ENCODE measurements at places on chromosomes 11 and 22. TPM values are rescaled to one million over a fixed set of nuclear protein-coding genes. Genes with fewer than 3 reads are reported as not detected.
A peak's percentile ranks its signal among the peaks of the same experiment; 100 is the strongest.

GRCh38 chr11:42631220-42631843, 680.5 kb upstream of the API5 start:
- no peak for DNase-seq
- H3K27me3 ChIP-seq = no peaks in the 10 kb centered on the region
- H3K27ac ChIP-seq = no peak overlapping the region
- H3K4me3 ChIP-seq = no peak overlapping the region
- H3K36me3 ChIP-seq = no peaks in the 10 kb centered on the region

DNA sequence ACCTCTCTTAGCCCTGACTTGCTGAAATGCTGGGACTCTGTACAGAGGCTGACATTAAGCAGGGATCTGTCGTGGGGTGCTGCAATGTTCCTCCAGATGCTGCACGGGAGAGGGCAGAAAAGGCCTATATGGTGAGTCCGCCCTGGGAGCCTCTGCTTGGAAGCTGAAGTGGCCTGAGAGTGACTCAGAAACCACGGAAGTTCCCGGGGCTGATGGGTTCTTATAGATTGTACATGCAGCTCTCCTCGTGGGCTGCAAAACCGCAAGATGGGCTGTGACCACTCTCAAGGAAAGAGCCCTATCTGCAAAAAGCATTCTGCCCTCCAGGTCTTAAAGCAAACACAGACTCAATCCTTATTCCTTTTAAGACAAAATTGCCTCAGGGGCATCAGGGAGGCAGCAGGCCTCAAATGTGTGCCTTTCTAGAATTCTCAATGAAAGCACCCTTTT, 5.8 kb upstream of the SLC43A3 start:
- H3K36me3 ChIP-seq = no peaks in the 10 kb centered on the region
- peaks cover 3% of the 10 kb centered on the region for H3K27me3 ChIP-seq
- no peak overlapping the region for H3K27ac ChIP-seq
- peaks cover 19% of the 10 kb centered on the region for H3K4me1 ChIP-seq

- peaks cover 3% of the 10 kb centered on the region for H3K27me3 ChIP-seq
- no peak overlapping the region for H3K4me3 ChIP-seq
- H3K4me1 ChIP-seq = no peaks in the 10 kb centered on the region
- H3K36me3 ChIP-seq = no peaks in the 10 kb centered on the region
- no peak overlapping the region for H3K27ac ChIP-seq
These were observed 46.4 kb upstream of the OR5D13 start for GRCh38 chr11:55726715-55727324.

DNA sequence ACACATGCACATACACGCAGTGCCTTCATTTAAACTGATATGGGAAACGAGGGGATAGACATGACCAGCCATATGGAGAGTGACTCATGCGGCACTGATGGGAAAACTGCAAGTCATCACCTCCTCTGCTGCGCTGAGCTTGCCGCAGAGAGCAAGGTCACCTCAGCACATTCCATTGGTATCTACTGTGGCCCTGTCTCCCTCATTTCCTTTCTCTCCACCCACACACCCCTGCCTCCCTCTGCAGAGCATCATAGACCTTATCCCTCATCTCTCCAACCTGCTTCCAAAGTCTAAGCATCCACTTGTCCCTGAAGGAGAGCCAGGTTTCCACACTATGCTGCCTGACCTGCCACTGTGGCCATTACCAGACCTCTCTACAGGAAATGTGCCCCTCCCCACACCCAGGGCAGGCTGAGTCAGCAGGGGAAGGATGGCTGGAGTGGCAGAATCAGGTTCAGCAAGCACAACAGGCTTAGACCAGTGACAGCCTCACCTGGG, 116.9 kb upstream of the SNX19 start:
- DNase-seq = no peak
- H3K36me3 ChIP-seq = no peaks in the 10 kb centered on the region

GRCh38 chr11:109435121-109435742, 13.2 kb downstream of the C11orf87 start:
- no peak for DNase-seq
- no peaks in the 10 kb centered on the region for H3K4me1 ChIP-seq
- H3K4me3 ChIP-seq = no peak overlapping the region
- H3K27ac ChIP-seq = no peak overlapping the region
- H3K36me3 ChIP-seq = no peaks in the 10 kb centered on the region
- no peaks in the 10 kb centered on the region for H3K27me3 ChIP-seq

DNA sequence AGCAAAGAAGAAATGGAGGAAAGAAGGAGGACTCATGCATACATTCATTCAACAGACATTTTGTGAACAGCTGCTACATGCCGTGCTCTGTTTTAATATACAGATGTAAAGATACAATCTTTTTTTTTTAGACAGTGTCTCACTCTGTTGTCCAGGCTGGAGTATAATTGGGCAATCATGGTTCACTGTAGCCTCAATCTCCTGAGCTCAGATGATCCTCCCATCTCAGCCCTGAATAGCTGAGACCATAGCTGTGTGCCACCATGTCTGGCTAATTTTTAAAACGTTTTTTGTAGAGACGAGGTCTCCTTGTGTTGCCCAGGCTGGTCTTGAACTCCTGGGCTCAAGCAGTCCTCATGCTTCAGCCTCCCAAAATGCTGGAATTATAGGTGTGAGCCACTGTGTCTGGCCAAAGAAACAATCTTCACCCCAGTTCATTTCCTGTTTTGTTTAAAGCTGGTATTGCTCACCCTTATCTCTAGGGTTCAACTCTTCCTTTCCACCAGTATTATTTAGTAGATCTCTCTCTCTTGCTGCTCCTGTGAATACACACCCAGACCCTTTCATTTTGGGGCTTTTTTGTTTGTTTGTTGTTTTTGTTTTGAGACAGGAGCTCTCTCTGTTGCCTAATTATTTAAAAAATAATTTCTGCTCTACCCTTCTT, 69.8 kb downstream of the RNF169 start:
- peaks cover 52% of the 10 kb centered on the region for H3K4me1 ChIP-seq
- no peak for DNase-seq
- peak overlapping the region; percentile 81 for H3K27ac ChIP-seq
- H3K4me3 ChIP-seq = peak overlapping the region; percentile 58

- no peak for DNase-seq
- no peak overlapping the region for H3K4me3 ChIP-seq
- H3K27me3 ChIP-seq = peaks cover 15% of the 10 kb centered on the region
- no peak overlapping the region for H3K27ac ChIP-seq
- peaks cover 13% of the 10 kb centered on the region for H3K36me3 ChIP-seq
- H3K4me1 ChIP-seq = peaks cover 25% of the 10 kb centered on the region
These were observed 72.2 kb downstream of the LRP5 start for GRCh38 chr11:68384530-68385081.

DNA sequence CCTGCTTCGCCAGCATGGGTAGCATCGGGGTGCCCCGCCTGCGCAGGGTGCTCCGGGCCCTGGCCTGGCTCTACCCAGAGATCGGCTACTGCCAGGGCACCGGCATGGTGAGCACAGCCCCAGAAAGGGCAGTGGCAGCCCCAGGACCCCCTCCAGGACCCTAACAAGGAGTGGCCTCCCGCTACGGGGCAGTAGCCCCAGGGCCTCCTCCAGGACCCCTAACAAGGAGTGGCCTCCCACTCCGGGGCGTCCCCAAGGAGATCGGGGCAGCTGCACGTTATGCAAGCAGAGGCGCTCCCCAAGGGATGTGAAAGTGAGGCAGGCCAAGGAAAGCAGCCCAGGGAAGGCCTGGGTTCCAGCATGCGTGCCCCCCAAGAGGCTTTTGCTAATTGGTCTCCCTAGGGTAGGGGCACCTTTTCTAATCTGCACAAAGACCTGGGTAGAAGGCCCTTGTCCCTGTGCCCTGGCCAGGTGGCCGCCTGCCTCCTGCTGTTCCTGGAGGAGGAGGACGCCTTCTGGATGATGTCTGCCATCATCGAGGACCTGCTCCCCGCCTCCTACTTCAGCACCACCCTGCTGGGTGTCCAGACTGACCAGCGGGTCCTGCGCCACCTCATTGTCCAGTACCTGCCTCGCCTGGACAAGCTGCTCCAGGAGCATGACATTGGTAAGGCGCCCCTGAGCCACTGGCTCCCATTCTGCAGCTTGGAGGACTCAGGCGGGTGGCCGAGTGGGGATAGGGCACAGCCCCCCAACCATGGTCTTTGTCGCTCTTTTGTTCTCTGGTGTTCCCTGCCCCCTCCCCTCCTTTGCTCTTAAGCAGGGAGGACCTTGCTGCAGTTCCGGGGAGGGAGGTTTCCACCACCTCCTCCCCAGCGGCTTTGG, 35.0 kb downstream of the SGSM3 start:
- H3K27ac ChIP-seq = no peak overlapping the region
- DNase-seq = no peak
- H3K4me3 ChIP-seq = no peak overlapping the region
- peaks cover 40% of the 10 kb centered on the region for H3K36me3 ChIP-seq
- H3K27me3 ChIP-seq = peaks cover 18% of the 10 kb centered on the region
- H3K4me1 ChIP-seq = peaks cover 14% of the 10 kb centered on the region

DNA sequence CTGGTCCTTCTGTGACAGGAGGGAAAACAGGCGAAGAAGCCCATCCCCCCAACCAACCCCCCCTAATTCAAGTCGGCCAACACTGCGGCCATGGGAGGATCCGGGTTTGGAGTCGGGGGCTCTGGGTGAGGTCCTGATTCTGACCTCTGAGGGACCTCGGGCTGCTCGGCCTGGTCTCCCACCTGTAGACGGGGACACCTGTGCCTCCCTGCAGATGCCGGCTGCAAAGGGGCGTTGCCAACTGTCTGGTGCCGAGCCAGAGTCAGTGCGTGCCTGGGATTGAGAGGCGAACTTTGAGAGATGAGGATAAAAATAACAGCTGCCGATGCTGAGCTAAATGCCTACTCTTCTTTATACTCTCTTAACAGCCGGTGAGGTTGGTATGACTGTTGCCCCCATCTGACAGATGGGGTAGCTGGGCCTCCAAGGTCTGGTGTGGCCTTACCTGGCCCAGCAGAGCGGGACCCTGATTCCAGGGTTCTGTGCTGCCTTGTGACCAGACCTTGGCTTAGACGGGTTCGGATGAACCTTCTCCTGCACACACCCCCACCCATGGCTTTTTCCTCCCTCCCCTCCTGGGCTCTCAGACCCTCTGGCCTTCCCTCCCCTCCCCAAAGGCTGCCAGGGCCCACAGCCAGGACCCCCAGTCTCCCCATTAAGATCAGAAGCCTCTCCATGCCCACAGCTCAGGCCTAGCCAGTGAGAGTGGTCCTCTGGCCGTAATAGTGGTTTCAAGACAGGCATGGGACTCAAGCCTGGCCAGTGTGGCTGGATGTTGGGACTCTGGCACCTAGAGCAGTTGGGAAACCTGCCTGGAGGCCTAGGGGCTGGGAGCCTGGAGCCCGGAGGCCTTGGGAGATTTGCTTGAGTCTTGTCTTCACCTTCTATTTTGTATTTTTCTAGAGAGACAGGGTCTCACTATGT, 41.7 kb downstream of the KCNJ4 start:
- H3K4me1 ChIP-seq = no peaks in the 10 kb centered on the region
- no peak overlapping the region for H3K4me3 ChIP-seq
- no peak overlapping the region for H3K27ac ChIP-seq
- no peak for DNase-seq

The OR52I1 gene
- total RNA-seq = not detected

The APOL5 gene
- not detected for total RNA-seq

The RPS6KA4 gene
- 37.5 TPM for total RNA-seq

The TUB gene
- total RNA-seq = 2.9 TPM

Measured in endothelial cell (in vitro differentiated cells).